ENCODE measurements at places on chromosomes 13 and 19. TPM values are rescaled to one million over a fixed set of nuclear protein-coding genes. Genes with fewer than 3 reads are reported as not detected.
A peak's percentile ranks its signal among the peaks of the same experiment; 100 is the strongest.

ZNF8 gene
- 9.5 TPM for total RNA-seq

- DNase-seq, result no peak
Observed at GRCh38 chr19:16361926-16362325, 37.3 kb downstream of the KLF2 start.

DNA sequence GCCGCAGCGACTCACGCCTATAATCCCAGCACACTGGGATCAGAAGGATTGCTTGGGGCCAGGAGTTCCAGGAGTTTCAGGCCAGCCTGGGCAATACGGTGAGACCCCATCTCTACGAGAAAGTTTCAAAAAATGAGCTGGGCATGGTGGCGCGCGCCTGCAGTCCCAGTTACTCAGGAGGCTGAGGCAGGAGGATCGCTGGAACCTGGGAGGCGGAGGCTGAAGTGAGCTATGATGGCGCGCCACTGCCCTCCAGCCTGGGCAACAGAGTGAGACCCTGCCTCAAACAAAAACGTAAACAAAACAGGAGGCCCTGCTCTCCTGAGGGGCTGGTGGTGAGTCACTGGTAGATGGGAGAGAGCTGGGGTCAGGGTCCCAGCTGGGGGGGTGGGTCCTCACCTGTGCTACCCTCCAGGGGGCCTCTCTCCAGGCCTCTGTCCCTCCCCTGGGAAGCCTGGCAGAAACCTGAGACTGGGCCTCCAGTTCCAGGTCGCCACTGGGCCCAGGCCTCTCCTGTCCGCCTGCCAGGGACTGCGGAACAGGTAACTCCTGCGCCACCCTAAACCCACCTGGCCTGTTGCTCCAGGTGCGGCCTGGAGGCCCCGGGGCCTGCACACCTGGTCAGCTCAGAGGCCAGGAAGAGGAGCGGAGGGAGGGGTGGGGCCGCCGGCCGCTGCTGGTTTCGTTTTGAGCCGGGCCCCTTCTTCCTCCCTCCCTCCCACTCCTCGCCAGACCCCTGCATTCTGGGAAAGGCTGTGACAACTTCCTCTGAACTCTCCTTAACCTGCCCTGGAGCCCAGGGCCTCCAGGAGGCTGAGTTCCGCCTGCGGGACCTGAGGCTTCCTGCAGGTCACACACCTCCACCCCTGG is 17.2 kb upstream of the ZBTB7A start:
- peak; percentile 20 for DNase-seq

FFAR3 gene
- total RNA-seq, result not detected
